Activated CD8-positive, alpha-beta T cell treated with anti-CD3 and anti-CD28 coated beads for 36 hours (primary cell): ENCODE measurements at places on chromosomes 4 and X.

DNA sequence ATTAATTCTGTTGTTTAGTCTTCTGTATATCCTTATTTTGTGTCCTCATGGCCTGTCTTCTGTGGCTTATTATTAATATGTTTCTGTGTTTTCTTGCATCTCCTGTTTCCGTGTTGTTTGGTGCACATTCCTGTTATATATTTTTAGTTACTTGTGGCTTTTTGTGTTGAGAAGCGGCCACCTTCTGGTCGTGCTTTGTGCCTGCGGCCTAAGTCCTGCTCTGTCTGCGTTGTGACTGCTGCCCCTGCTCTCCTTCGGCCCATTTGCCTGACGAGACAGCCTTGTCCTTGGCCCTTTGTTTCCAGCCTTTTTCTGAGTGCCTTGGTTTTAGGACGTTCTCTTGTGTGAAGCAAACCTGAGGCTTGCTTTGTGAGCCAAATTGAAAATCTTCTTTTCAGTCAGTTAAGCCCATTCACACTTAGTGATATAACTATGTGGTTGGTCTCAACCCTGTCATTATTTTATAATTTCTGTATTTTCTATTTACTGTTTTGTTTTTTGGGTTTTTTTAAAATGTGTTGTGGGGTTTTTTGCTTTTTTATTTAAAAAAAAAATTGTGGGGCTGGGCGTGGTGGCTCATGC is 43.8 kb downstream of the TNIP2 start:
- no peak for DNase-seq
- H3K27me3 ChIP-seq: no peaks in the 10 kb centered on the region
- peaks cover 21% of the 10 kb centered on the region for H3K4me1 ChIP-seq
- no peak overlapping the region for H3K4me3 ChIP-seq
- peak overlapping the region; percentile 30 for H3K27ac ChIP-seq

GRCh38 chr4:101020956-101021355 is 326.4 kb downstream of the PPP3CA start:
- peak overlapping the region; percentile 40 for H3K27ac ChIP-seq
- peaks cover 10% of the 10 kb centered on the region for H3K36me3 ChIP-seq
- no peaks in the 10 kb centered on the region for H3K27me3 ChIP-seq
- H3K4me3 ChIP-seq: no peak overlapping the region
- peaks cover 49% of the 10 kb centered on the region for H3K4me1 ChIP-seq

DNA sequence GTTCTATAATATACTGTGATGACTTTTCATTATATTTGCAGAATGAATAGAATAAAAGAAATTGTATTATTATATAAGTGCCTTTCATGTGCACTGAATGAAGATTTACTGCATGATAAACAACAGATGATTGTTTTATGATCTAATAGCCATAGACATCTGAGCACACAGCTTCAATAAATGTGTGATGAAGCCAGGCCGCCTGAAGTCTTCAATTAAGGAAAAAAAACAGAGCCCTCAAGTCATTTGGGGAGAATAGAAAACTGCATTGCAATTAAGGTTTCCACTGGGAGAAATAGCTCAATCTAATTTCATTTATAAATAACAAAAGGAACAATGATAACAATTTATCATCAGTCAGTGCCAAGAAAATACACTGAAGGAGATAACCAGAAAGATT is 955.2 kb downstream of the FSTL5 start:
- H3K36me3 ChIP-seq: no peaks in the 10 kb centered on the region
- no peaks in the 10 kb centered on the region for H3K4me1 ChIP-seq
- H3K27me3 ChIP-seq: no peaks in the 10 kb centered on the region
- DNase-seq: no peak
- H3K4me3 ChIP-seq: no peak overlapping the region
- no peak overlapping the region for H3K27ac ChIP-seq

DNA sequence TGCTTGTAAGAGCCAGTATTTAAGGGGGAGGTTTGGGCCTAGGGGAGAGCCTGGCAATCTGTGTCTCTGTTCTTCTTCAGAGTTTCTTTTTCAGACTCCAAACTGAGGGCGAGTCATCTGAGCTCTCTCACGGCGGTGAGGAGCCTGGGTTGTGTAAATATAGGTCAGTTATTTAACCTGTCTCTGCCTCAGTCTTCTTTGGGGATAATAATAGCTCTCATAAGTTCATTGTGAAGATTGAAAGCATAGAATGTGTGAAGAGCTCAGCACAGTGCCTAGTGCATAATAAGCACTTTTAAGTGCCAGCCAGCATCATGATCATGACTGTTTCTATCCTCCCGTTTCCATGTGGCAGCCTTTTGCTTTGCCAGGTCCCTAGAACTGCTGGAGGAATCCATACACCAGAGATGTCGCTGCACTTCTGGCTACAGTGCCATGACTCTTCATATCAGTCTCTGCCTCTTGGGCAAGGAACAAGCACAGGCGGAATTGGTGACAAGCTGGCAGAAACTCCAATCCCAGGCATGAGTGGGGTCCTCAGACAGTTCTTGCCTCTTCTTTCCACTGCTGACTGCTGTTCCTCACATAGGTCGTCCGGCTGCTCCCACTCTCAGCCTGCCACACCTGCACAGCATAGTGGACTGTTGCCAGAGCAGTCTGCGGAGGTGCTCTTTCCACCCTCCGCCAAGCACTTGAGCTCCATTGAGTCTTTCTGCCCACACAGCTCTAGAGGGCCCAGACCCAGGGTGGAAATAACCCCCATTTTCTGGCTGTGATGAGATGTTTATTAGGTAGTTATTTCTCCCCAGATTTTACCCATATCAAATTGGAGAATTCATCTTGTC is 103.7 kb upstream of the MAML3 start:
- H3K4me1 ChIP-seq: peaks cover 13% of the 10 kb centered on the region
- H3K36me3 ChIP-seq: no peaks in the 10 kb centered on the region
- no peak overlapping the region for H3K27ac ChIP-seq
- DNase-seq: no peak

GRCh38 chr4:38560340-38560739 is 103.7 kb upstream of the KLF3 start:
- no peaks in the 10 kb centered on the region for H3K27me3 ChIP-seq
- H3K36me3 ChIP-seq: no peaks in the 10 kb centered on the region
- DNase-seq: no peak

GRCh38 chr4:28148221-28148620 is 1287.6 kb downstream of the STIM2 start:
- DNase-seq: no peak
- no peak overlapping the region for H3K4me3 ChIP-seq

- no peak overlapping the region for H3K27ac ChIP-seq
- no peak overlapping the region for H3K4me3 ChIP-seq
- no peak for DNase-seq
Measured at GRCh38 chr4:143599827-143600226, 86.3 kb downstream of the SMARCA5 start.

- no peak overlapping the region for H3K4me3 ChIP-seq
- H3K27me3 ChIP-seq: no peaks in the 10 kb centered on the region
- no peak for DNase-seq
Measured at GRCh38 chr4:118774321-118774720, 61.6 kb downstream of the SEC24D start.

DNA sequence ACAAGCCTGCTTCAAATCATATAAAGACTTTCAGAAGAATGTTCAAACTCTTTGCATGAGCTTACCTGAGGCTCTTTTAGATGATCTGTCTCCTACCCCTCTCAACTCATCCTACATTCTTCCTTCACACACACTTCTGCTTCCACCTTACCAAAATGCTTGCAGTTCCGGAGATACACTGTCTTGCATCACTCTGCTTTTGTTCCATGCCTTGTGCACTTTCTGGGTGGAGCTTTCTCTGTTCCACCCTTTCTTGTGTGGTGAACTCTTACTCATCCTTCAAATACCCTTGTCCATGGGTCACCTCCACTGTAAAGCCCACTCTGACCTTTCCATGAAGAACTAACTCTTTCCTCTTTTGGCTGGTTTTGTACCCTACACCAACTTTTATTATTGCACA is 18.4 kb upstream of the MGST2 start:
- no peak overlapping the region for H3K4me3 ChIP-seq
- H3K27me3 ChIP-seq: no peaks in the 10 kb centered on the region
- H3K4me1 ChIP-seq: peaks cover 5% of the 10 kb centered on the region
- no peak for DNase-seq

DNA sequence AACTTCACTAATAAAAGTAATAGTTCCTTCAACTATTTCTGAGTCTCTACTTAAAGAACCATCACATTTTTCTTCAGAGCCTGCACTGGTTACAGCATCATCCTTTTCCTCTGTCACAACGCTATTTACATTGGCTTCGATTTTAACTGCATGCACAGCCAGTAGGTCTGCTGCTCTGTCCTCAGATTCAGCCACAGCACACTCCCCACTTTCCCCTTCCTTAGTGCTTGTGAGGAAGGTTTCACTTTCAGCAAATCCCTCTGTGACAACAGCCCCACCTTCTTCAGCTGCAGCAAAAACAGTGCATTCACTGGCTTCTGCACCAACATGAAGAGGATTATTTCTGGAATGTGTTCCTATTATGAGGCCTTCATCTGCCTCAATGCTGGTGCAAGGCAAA is 25.7 kb downstream of the BOD1L1 start:
- no peak overlapping the region for H3K4me3 ChIP-seq
- no peaks in the 10 kb centered on the region for H3K4me1 ChIP-seq
- DNase-seq: no peak
- no peaks in the 10 kb centered on the region for H3K27me3 ChIP-seq

DNA sequence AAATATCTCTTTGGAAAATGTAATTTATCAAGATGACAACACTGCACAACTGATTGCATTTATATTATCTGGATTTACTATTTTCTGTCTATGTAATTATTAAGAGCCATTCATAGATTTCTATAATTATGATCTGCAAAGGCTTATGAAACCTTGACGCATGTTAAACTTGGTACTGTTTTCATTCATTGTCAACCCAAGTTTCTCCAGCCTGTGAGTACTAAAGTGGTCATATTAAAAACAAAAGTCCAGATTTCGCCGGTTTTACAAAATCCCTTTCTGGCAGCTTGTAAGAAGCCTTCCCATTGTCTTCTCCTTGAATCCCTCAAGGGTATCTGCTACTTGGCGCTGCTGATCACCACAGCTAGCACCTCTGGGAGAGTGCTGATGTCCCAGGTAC is 19.7 kb upstream of the GRPR start:
- H3K4me1 ChIP-seq: no peaks in the 10 kb centered on the region
- no peak overlapping the region for H3K27ac ChIP-seq

DNA sequence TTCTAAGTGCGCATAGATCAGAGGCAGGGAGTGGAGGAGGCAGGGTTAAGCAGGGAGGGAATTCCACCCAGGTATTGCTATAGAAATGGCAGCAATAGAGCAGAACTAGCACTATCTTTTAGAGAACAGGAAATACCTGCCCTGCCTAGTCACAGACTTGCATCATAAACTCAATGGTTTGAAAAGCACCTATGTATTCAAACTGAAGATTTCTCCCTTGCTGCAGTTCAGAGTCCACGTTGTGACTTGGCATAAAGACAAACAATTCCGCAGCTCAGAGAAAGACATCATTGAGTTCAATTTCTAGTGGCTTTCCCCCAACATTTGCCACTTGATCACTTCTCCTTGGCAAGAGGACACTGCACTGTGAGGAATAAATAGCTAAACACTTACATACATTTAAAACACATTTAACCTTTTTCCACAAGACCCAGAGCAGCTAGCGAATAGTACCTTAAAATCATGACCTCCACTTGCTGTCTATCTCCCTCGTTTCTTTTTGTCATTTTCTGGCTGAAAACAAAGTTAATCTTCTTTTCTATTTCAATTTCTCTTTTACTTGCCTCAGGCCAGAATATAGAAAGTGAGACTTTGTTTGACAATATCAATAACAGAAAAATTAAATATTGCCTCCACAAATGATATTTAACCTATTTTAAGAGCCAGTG is 42.4 kb downstream of the SLC7A11 start:
- H3K4me3 ChIP-seq: no peak overlapping the region
- no peaks in the 10 kb centered on the region for H3K36me3 ChIP-seq
- no peaks in the 10 kb centered on the region for H3K4me1 ChIP-seq

GRCh38 chrX:40062525-40063155 is 35.1 kb downstream of the BCOR start:
- H3K4me3 ChIP-seq: no peak overlapping the region
- H3K36me3 ChIP-seq: peaks cover 42% of the 10 kb centered on the region
- no peak for DNase-seq
- peaks cover 53% of the 10 kb centered on the region for H3K4me1 ChIP-seq
- H3K27me3 ChIP-seq: no peaks in the 10 kb centered on the region
- H3K27ac ChIP-seq: peak overlapping the region; percentile 46

DNA sequence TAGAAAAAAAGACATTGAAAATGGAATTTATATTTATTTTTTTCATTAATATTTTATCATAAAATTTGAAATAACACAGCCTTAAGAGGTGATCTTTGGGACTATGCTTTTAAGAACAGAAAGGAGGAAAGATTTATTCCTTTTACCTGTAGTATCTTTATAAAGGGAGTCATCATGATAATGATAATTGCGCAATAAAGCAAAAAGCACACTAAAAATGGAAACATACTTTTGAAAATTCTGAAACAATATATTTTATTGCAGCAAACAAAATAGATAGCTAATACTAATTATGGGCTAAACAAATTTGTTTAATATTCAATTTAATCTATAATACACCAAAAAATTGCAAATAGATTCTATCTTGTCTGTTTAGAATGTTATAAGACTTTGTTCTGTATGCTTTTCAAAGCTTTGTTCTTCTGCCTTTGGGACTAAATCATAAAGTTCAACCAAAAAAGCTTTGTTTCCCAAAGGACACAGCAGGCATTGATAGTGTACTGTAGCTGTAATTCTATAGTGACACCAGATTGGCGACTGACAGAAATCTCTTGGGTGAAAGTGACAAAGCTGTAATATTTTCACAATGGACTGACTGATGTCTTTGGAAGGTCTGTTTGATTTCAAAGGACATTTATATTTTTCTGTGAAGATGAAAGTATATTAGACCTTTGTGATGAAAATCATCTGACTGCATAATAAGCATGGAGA is 2156.6 kb upstream of the TENM3 start:
- no peaks in the 10 kb centered on the region for H3K27me3 ChIP-seq
- no peak overlapping the region for H3K27ac ChIP-seq
- H3K4me3 ChIP-seq: no peak overlapping the region
- no peaks in the 10 kb centered on the region for H3K36me3 ChIP-seq
- DNase-seq: no peak

DNA sequence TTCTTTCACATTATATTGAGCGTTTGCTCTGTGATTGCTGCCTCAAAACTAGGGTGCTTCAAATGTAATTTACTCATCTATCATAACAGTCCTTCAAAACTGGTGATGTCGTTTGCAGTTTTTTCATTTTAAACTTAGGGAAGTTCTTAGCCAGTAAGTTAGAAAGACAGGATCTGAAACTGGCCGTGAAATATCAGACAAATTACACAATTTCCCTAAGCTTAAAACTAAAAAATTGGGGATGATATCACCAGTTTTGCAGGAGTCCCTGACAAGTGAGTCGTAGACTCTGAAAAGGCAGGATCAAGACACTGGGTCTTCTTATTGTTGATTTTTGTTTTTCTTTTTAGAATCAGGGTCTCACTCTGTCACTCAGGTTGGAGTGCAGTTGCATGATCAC is 44.8 kb downstream of the MOB1B start:
- no peak overlapping the region for H3K4me3 ChIP-seq
- H3K27me3 ChIP-seq: no peaks in the 10 kb centered on the region
- H3K36me3 ChIP-seq: peaks cover 1% of the 10 kb centered on the region
- H3K27ac ChIP-seq: no peak overlapping the region

DNA sequence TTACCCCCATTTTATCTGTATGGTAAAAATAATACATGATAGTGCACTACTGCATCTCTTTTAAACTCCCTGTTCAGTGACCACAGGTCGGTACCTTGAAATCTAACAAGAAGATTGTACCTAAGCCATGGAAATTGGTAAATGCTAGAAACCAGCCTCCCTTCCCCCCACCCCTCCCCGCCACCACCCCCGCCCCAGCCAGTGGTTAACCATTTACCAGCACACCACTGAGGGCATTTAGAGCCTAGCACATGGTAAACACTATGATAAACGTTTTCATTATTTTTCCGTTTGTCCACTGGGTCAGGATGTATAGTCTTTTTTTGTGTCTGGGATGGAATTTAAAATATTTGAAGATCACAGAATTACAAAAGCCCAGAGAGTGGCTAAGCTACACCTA is 703 bp upstream of the FTSJ1 start:
- peaks cover 27% of the 10 kb centered on the region for H3K4me1 ChIP-seq
- peaks cover 28% of the 10 kb centered on the region for H3K36me3 ChIP-seq
- H3K27me3 ChIP-seq: no peaks in the 10 kb centered on the region
- DNase-seq: peak; percentile 29
